ENCODE measurements at places on chromosomes 5 and 9.

DNA sequence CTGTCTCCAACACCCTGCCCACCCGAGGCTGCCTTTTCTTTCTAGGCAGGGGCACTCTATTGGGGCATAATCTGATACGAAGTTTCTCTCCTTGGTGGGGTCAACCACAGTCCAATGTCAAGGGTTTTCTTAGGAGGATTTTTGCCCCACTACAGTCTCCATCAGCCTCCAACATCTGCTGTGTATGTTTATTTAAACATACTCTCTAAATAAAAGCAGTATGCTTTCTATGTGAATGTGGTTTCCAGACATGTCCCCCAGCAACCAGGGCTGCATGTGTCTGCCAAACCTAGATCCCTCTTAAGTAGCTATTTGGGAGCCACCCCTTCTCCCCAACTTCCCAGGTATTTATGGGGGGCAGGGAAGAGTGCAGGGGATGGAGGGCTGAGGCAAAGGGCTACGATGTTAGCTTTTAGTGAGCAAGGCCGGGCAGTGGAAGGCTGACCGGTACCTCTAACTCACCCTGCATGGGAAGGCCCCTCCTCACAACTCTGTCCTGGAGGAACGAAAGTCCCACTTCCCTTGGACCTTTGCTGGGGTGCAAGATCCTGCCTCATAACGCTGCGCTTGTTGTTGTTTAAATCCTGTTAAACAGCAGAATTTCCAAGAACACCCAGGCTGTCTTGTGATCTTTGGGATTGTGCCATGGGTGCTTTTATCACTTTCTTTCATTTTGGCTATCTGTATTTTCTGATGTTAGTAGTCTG lies 75.4 kb downstream of the NREP start:
- no peak for DNase-seq

- DNase-seq, result no peak
Observed at GRCh38 chr5:177374211-177374610, 10.0 kb upstream of the SLC34A1 start.

DNA sequence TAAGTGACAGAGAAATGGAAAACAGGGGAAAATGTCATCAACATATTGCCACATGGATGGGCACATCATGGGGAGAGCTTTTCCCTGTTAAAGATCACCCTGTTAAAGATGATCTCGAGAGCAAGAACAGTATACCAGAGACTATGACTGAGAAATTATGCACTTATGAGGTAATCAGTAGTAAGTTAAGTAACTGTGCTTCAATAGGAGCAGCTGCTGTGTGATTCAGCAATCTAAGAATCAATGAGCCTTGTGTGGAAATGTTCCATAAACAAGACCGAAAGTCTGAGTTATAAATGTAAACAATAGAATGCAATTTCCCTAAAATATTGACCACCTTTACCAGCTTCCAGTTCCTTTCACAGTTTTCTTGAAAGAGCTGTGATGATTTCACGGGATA lies 582.3 kb downstream of the CAAP1 start:
- no peak for DNase-seq

GRCh38 chr9:126428534-126429175 lies 102.0 kb downstream of the MVB12B start:
- no peak for DNase-seq

DNA sequence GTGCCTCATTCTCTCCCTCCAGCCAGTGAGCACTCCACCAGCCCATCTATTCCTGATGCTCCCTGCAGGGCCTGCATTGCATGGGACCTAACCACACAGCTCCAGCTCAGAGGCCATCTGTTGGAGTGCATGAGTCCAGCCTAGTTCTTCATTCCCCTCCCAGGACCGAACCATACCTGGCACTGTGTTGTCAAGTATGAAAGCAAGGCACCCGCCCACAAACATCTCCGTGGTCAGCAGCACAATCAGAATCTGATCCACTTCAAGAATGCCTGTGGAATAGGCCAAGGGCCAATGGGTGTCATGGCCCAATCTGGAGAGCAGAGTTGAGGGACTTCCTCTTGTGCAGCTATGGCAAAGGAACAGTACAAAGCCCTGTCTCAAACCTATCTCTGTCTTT lies 5.9 kb downstream of the SLC23A1 start:
- DNase-seq, result no peak

GRCh38 chr5:68147659-68148058 lies 67.9 kb upstream of the PIK3R1 start:
- no peak for DNase-seq

DNA sequence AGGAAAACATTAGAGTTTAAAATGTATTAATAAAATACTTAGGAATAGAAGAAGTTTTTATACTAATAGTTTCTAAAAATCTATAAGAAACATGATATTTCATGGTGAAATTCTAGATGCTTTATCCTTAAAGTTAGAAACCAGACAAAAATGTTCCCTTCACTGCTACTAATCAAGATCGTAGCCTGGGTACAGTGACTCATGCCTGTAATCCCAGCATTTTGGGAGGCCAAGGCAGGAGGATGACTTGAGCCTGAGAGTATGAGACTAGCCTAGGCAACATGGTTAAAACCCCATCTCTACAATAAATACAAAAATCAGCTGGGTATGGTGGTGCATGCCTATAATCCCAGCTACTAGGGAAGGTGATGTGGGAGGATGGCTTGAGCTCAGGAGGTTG lies 30.4 kb upstream of the KLF9 start:
- no peak for DNase-seq

DNA sequence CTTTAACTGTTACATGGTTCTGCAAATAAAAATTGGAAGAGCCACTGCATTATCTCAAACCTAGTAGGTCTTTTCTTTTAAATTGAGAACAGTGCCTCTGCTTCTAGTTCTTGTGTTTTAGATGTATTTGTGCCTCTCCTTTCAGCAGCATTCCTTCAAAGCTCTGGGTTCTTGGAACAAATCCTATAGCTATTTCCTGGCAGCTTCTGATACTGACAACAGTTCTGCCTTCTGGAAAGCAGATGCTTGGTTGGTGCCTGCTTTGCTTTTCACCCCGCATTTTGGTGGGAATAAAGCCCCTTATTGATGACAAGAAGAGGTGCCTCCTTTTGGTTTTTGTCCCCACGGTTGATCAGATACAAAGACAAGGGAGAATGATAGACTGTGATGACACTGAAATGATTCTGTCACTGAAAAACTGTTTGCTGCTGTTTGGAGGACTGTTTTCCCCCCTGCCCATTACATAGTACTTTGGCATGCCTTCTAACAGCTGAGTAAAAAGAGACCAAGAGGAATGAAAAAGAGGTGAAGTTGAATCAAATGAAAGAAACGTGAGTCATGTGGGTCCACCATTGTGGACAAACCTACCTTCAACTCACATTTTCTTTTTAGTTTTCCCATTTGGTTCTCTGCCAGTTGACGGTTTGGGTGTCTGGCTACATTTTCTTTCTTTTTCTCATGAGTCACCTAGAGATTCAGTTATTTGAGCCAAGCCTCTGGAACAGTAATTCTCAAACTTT lies 5.6 kb downstream of the PTCD2 start:
- DNase-seq, result no peak

DNA sequence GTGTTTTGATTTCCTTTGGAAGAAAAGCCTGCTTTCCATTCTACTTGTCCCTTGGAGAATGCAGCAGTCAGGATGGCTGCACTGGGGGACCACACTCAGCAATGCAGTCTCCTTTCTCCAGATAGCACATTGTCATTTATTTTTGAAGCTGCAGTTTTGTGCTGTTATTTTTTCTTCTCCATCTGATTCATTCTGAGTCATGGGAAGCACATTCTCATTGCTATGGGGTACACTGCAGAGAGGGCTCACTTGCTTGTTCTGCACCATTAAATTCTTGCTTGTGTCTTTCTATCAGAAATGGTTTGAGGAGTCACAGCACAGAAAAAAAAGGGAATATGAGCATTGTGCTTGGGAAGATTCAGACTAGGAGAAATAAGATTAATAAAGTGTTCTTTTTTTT lies 39.7 kb upstream of the POC5 start:
- no peak for DNase-seq

- DNase-seq, result no peak
Observed at GRCh38 chr5:142201471-142201887, 92.9 kb downstream of the NDFIP1 start.

Measured in activated T-cell treated with anti-CD3 and anti-CD28 coated beads for 4 hours (primary cell).